Activated CD4-positive, alpha-beta T cell treated with anti-CD3 and anti-CD28 coated beads, Interleukin-2, amount 50 U/mL, for 24 hours (primary cell): ENCODE measurements at places on chromosomes 16 and 17.

DNA sequence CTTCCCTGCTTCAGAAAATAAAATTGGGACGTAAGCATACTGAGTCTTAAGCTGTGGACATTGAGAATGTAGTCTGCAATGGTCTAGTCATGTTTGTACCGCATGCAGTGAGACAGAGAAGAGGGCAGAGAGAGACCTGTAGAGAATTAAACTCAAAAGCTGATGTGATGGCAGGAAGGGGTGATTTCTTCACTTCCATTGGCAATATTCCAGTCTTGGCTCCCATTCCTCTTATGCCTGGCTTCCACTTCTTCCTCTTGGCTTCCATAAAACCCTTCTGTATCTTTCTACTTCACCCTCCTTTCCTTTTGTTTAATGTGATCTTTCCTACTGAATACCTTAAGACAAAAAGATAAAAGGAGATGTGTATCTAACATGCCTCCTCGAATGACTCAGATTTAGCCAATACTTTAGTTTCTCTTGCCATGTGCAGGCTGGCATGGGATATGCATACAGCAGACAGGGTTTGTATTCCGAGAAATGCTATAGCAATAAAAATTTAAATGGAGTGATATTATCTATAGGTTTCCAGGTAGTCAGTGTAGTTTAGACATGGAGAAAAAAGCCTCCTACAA is 423.1 kb upstream of the DYNLRB2 start:
- no peak for DNase-seq

- DNase-seq = no peak
These were observed 595.7 kb upstream of the CDH5 start for GRCh38 chr16:65770752-65771151.

GRCh38 chr16:64321881-64322280 is 800.0 kb downstream of the CDH11 start:
- no peak for DNase-seq

DNA sequence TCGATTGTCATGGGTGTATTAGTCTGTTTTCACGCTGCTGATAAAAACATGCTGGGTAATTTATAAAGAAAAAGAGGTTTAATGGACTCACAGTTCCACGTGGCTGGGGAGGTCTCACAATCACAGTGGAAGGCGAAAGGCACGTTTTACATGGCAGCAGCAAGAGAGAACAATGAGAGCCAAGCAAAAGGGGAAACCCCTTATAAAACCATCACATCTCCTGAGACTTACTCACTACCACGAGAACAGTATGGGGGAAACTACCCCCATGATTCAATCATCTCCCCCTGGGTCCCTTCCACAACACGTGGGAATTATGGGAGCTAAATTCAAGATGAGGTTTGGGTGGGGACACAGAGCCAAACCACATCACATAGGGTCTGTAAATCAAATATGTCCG is 167.4 kb upstream of the XYLT1 start:
- no peak for DNase-seq

GRCh38 chr17:59769887-59770286 is 62.4 kb downstream of the VMP1 start:
- DNase-seq = no peak

DNA sequence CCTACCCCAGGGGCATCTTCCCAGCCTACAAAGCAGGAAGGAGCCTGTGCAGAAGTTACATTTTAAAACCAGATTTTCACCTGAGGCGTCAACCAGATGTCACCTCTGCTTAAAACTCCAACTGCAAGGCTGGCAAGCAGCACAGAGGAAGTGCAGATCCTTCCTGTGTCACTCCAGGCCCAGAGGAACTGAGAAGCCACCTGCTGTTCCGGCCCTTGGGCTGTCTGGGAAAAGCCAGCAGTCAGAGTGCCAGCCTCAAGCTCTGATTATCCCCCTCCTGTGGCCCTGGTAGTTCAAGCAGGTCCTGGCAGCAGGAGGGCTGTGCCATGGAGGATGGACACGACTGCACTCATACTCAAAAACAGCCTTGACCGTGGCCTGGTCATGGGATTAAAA is 10.2 kb downstream of the POLR2C start:
- no peak for DNase-seq

DNA sequence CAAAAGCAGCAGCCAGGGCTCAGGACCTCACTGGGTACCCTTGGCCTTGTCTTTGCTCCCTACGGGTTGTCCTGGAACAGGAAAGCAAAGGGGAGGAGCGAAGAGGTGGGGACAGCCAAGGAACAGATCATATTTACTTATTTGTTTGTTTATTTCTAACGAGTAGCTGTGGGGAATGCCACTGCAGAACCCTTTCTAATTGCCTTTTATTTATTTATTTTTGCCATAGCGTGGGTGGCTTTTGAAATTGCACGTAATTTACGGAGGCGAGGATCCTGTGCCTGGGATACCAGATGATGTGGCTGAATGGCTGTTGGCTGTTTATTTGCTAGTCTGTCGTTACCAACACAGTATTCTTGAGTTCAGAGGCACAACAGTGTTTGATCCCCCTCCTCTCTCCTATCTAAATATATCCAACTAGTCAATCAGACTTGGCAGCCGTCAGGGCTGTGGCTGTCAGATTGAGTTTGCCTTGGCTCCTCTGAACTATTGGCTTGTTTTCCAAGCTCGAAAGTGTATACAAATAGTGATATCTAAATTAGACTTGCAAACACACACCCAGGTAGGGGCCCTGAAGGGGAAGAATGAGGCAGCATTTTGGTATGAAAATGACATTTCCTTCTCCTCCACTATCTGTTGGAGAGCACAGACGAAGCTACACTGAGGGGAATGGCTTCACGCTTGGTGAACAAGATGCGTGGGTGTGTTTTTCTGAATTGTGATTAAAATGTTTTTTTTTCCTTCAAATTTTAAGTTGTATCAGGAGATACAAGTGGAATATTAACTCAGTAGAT is 110.4 kb downstream of the MSI2 start:
- no peak for DNase-seq

GRCh38 chr17:20035501-20035900 is 26.3 kb downstream of the SPECC1 start:
- no peak for DNase-seq

- no peak for DNase-seq
These were observed 1.2 kb upstream of the MPRIP start for GRCh38 chr17:17041018-17041521.

GRCh38 chr16:77905374-77905920 is 116.9 kb upstream of the CLEC3A start:
- no peak for DNase-seq

DNA sequence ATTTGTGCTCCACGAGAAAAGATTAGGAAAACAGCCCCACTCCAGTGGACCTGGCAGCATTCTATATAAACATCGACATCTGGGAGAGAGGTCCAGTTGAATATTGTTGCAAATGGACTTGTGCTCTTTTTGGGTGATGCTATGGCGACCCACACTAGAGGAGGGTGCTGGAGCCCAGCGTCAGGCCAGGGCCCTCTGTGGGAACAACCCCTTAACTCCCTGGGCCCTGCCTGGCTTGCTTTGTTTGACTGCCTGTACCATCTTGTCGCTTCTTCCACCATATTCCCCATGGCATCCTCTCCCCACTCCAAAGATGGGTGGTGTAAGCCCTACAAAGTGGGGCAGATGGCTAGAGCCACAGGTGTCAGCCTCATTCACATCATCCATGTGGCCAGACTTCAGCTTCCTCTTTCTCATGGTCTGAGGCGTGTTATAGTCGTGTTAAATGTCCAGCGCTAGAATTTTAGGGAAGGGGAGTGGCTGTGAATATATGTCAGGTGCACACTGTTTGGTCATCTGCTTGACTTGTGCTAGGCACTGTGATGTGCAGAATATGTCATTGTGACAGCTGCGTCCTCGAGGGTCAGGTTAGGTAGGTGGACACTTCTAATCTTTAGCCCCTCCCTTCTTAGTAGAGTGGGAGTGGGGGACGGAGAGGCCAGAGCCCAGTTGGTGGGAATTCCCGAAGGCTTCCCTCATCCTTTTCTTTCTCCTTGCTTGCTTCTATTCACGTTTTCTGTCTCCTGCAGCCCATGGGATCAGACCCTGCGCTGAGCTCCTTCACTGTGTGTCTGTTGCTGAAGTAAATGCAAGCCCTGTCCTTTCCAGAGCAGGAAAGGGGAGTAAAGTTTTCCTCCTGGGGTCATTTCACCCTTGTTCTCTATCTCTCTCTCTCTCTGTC is 49.8 kb downstream of the MPRIP start:
- DNase-seq = no peak

GRCh38 chr16:18003033-18003432 is 333.5 kb downstream of the NPIPA8 start:
- no peak for DNase-seq

DNA sequence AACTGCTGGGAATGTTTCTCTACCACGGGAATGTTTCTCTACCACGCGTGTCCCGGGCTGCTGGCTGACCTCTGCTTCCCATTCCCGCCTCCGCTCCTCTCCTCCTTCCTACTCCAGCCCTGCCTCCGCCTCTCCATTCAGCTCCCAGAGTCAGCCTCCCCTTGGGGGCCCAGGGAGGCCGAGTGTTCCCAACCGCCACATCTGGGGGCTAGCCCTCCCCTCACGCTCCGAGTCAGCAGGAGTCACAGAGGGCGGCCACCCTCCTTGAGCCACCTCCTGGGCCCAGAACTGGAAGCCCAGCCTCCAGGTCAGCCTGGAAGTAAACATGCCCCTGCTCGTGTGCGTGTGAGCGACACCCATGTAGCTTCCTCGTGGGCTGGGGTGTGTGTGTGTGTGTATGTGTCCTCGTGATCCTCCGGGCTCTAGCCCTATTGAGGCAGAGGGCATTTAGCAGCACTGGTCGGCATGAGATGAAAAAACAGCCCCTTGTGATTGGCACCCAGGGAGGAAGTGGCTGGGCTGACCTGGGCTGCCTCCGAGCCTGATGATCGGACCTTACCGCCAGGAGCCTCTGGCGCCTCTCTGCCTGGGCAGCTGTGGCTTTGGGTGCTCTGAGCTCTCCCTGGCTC is 7.3 kb downstream of the CYGB start:
- DNase-seq = no peak

GRCh38 chr17:58228679-58229078 is 9.6 kb upstream of the MKS1 start:
- DNase-seq = no peak

DNA sequence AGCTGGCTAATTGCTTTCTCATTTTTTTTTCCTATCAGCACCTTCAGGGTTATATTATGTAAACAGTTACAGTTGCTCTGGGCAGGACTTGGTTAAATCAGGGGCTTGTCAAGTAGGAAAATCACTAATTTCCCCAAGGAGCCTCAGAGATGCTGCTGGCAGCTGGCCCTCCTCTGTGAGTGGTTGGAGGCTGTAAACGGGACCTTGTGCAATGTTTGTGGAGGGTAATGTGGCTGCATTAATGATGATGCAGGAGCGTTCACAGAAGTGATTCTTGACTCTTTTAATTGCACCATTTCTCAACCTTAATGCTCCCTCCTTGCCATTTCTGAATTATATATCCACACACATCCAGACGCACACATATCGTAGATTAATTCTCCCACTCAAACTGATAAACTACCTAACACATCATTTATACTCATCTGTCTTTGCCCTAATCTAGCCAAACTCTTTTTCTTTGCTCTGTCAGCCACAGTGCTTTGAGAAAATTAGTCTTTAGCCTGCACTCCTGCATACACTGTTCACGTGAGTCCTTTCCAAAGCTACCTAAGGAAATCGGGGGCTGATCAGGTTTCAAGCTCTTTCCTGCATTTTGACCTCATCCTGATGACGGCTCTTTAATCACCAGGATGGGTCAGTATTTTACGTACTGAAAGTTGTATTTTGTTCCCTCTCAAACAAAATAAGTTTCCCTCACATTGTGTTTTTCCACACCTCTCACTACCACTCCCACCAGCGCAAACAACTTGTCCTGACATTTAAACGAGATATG is 154.4 kb upstream of the PIRT start:
- DNase-seq = no peak

DNA sequence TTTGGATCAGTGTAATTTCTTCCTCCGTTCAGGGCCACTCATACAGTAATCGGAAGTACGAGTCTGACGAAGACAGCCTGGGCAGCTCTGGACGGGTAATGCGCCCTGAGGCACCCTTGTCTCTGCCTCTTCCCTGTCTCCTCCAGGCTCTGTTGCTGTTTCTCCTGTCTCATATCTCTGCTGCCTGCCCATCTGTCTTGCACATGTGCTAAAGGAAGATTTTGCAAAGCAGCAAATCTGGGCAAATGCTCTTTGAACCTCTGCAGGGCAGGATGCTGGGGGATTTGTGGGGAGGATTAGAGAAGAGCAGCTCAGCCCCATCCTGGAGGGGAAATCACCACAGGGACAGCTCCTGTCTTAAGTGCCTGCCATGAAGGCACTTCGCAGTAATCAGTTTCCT is 32.4 kb upstream of the POLR3E start:
- no peak for DNase-seq

- no peak for DNase-seq
These were observed 18.1 kb upstream of the RHBDF2 start for GRCh38 chr17:76519048-76519966.

DNA sequence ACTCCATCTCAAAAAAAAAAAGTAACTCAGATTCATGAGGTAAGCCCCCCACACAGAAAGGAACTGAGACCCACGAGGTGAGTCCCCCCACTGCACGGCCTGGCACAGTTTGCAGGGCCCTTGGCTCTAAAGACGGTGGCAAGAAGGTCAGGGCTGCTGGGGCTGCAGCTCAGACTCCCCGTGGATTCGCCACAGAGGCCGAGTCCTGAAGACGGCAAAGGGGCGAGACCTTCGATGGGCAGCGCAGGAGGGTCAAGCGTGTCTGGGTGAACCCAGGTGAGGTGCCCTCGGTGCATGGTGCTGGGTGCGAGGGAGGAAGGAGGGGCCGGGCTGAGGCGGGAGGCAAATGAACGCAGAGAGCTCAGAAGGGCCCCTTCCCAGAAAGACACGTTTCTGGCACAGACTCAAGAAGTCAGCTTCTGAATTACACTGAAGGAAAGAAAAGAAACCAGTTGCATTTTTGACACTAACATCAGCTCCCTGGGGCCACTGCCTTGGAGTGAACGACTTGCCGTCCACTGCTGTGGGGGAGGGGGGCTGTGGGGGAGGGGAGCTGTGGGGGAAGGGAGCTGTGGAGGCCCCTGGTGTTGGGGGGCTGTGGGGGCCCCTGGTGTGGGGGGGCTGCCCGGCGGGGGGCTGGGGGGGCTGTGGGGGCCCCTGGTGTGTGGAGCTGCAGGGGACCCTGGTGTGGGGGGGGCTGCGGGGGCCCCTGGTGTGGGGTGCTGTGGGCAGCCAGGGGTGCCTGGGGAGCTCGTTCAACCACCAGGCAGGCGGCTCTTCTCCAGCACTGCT is 69.8 kb upstream of the METRNL start:
- no peak for DNase-seq
